ENCODE measurements at places on chromosomes 12 and 14. TPM values are rescaled to one million over a fixed set of nuclear protein-coding genes. Genes with fewer than 3 reads are reported as not detected.

DNA sequence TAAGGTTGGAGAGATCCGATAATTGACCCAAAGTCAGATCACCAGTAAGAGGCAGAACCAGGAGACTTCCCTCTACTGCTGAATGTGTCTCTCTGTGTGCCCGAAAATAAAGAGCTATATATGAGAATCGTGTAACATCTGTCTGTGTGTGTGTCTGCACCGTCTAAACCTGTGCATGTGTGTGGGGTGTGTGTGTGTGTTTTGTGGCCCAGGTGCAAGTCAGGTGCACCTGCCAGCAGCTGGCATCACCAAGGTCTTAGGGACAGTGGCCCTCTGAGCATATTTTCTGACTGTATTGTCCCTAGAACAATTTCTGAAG lies 24.7 kb upstream of the KRT78 start:
- DNase-seq = no peak

DNA sequence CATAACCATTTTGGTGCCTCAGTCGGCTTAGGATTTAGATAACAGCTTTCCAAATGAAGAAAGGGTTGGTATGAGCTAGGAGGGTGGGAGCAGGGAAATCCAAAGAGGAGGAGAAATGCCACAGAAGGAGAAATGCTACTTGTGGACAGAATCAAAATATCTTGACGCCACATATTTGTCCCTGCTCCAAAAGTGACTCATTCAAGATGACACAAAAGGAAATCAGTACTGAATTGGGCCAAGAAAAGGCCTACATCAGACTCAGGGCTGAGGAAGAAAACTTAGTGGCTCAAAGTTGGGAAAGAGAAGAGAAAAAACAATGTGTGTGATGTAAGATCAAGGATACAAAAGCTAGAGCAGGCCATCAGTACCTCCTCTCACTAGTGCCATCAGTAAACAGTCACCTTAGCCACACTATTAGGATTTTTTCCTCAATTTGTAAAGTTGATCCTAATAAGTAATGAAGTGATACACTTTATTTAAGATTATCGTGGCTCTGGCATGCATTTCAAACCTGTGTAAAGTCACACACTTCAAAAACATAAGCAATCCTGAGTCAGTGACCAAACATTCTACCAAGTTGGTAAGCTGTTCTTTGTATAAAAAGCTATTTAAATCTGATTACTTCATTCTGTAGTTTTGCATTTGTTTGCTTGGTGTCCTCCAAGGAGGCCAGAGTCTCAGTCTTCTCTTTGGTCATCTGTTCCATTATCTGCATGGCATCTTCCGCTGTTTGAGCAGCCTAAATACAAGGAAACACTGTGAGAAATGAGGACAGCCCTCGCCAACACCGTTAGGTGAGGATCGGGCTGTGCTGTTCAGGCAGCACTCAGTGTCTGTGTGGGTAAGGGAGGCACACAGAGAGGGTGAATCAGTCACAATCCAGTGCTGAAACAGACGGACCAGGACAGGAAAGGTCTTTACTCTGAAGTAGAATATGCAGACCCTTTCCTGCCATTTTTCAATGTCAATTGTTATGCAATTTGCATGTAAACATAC lies 52.6 kb upstream of the VPS33A start:
- no peak for DNase-seq

DNA sequence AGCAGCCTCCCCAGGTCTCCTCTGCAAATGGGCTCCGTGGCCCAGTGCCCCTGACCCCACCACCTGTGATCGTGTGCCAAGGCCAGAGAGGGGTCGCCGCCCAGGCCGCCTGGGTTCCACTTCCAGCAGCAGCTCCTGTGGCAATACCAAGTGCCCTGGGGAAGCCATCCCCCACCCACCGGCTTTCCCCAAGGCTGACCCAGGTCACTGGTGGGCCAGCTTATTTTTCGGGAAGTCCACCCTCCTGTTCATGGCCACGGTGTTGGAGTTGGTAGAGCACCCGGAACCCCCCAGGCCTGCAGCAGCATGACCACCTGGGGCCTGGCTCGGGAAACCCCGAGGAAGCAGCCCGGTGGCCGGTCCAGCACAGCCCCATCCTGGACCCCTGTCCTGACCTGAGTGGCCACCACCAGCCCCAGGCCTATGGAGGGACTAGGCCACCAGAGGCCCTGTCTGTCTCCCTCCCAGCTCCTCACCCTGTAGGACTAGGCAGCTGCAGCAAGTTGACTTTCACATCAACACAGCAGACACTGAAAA lies 40.8 kb upstream of the OASL start:
- DNase-seq = no peak

GRCh38 chr12:116161588-116161987 lies 115.9 kb downstream of the MED13L start:
- no peak for DNase-seq

GRCh38 chr14:31090883-31091764 lies 64.9 kb upstream of the STRN3 start:
- peak; percentile 21 for DNase-seq

- no peak for DNase-seq
Observed at GRCh38 chr12:28870839-28871440, 278.1 kb upstream of the FAR2 start.

The ACOT4 gene
- 1.5 TPM for total RNA-seq

The CIROP gene
- total RNA-seq = not detected

The LRTM2 gene
- total RNA-seq = not detected

- DNase-seq = no peak
Observed at GRCh38 chr12:93857991-93858447, 180.8 kb downstream of the CRADD start.

The GPR137C gene
- 10.9 TPM for total RNA-seq

The SINHCAF gene
- total RNA-seq = 237 TPM

- DNase-seq = no peak
Observed at GRCh38 chr14:51160871-51161270, 66.0 kb upstream of the TRIM9 start.

The CLEC1B gene
- not detected for total RNA-seq

DNA sequence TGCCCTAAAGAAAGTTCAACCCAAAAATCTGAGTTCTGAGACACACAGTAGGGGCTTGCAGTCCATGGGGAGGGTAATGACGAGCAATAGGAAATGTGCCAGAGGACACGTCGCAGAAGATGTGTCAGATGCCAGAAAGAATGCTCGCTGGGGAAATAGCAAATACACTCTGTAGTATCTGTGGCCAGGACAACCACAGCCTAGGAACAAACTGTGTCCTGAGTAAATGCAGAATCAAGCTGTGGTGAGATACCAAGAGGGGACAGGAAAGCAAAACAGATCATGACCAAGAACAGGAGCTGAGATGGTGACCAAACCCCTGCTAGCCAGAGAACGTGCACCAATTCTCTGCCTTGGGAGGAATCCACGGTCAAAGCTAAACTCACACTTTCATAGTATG lies 9.1 kb downstream of the CRACR2A start:
- no peak for DNase-seq

DNA sequence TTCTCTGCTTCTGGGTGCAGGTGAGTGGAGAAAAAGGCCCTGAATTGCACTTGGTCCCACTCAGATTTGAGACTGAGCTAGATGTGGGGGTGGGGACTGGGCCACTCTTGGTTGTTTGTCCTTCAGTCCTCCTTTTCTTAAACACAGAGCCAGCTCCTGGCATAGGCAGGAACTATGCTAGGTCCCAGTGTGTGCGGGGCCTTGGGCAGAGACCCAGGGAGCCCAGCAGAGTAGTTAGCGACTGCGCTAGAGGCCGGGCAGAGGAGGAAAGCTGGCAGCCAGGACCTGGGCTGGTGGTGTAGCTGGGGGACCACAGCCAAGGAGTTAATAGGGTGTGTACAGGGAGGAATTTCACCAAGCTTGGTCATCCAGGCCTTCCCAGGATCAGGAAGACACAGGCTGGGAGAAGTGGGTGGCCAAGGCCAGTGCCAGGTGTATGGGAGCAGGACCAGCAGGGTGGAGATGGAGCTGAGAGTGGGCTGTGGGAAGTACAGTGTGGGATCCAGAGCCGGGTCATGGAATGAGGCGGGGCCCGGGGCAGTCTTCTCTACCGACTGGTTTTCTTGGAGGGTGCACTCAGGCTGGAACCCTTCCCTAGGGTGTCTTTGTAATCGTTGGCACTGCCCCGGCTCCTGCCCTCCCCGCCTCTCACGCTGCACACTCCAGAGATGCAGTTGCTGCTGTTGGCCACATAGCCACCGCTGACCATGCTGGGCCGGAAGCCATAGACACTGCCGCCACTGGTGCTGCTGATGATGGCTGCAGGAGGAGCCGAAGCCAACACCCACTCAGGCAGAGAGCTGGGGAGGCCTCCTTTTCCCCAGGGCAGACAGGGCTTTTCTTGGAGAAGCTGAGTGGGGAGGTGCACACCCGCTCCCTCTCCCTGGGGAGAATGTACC lies 8.7 kb downstream of the KRT71 start:
- no peak for DNase-seq

- DNase-seq = no peak
Observed at GRCh38 chr14:54606178-54606577, 39.2 kb downstream of the SAMD4A start.

DNA sequence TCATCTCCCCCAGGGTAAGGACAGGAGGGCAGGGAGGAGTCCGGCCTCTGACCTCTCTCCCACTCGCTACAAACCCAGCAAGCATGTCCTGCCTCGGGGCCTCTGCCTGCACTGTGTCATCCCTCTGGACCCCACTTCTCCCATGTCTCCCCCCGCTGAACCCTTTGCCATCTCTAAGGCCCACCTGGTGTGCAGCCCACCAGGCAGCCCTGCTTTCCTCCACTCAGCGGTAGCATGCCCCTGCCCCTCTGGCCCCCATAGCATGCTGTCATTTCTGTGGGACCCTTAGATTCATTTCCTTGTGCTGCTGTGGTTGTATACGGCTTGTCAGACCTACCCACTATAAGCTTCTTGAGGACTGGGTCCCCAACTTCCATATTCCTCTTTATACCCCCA lies 17.7 kb downstream of the PAPLN start:
- DNase-seq = no peak

GRCh38 chr12:1310653-1311052 lies 283.7 kb downstream of the FBXL14 start:
- no peak for DNase-seq

The KLHDC1 gene
- total RNA-seq = 35.3 TPM

The TEAD4 gene
- 3.2 TPM for total RNA-seq

DNA sequence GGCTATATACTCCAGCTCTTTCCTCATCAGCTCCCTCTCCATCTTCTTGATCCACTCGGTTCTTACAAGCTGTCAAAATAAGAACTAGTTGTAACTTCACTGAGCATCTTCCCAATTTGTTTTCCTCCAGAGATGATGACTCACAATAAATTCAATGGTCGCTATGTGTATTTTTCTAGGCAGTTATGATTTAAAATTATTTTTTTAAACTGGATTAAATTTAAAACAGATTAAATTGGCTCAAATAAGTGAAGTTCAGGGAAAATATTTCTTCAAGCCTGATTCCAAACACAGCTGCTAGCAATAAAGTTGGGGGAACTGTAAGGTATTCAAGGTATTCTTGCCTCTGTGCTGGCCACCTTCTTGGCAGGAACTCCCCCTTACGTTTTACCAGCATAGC lies 717.7 kb upstream of the USP15 start:
- DNase-seq = no peak

GRCh38 chr12:75977590-75977951 lies 54.0 kb downstream of the PHLDA1 start:
- DNase-seq = no peak

The ACVRL1 gene
- total RNA-seq = 161 TPM

- DNase-seq = no peak
Observed at GRCh38 chr12:121508533-121508932, 72.3 kb downstream of the KDM2B start.

DNA sequence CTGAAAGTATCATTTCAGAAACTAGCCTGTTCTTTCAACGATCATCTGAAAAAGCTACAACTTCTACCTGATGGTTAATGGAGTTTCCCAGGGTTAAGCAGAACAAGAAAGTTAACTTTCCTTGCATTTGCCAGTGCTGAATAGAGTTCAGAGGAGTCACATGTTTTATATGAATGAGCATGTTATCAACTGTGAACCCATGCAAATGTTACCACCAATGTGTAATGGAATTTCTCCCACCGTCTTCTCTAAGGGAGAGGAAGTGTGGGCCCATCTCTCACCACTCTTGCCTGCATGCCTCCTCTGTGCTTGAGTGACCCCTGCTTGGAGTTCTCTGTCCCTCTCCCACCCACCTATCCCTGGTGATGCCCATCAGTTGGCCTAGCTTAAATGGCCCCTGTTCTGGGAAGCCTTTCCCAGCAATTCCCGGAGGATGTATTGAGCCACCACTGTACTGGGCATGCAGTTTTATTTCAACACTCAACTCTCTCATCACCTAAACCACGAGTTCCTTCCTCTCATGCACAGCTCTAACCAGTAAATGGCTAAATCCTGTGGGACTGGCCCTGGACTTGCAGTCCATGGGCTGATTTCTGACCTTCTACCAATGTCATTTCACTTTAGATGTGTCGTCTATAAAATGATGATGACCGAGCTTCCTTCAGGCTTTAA lies 159.8 kb downstream of the RPAP3 start:
- DNase-seq = no peak

The OR11H7 gene
- not detected for total RNA-seq

DNA sequence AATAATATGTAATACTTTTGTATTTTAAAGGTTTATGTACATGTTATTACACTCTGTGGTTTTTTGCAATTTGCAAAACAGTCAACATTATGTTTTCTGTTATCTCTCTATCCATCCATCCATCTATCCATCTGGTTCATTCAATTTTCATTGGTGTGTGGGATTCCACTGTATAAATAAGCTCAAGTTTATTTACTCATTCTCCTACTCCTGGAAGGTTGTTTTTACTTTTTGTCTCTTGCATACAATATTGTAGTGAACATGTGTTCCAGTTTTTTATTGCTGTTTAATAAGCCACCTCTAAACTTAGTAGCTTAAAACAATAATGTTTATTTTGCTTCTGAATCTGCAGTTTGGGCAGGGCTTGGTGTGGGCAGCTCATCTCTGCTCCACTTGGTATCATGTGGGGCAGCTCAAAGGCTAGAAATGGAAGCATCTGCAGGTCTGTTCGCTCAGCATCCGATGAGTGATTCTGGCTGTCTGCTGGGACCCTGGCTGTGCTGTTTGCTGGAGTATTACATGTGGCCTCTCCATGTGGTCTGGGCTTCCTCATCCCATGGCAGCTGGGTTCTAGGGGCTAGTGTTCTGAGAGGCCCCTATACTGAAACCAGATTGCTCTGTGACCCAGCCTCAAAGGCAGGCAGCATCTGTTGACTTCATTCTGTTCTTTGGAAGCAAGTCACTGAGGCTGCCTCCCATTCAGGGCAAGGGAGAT lies 98.8 kb downstream of the SLC25A47 start:
- DNase-seq = no peak

DNA sequence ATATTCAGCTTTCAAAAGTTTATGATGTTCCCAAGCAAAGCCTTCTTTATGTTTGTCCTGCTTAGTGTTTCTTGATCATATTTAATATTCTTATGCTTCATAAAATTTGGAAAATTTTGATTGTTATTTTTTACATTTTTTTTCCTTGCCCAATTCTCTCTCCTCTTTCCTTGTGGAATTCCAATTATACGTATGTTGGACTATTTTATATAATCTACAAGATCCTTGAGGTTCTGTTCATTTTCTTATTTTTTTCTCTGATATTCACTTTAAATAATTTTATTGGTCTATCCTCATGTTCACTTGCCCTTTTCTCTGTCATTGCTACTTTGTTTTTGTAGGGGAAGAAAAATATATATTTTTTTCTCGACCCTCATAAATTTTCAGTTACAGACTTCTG lies 167.7 kb downstream of the DYRK2 start:
- no peak for DNase-seq

The SLCO1B1 gene
- total RNA-seq = not detected

- peak; percentile 98 for DNase-seq
Observed at GRCh38 chr12:114684098-114684869, at the start of gene TBX3. Gene TBX3 (minus strand): TSS chr12:114684175. CDS start chr12:114683200, 975 bp downstream.
